Frontal cortex (tissue), 4 donors: ENCODE measurements at places on chromosomes 2 and 18. TPM values are rescaled to one million over a fixed set of nuclear protein-coding genes. Genes with fewer than 3 reads are reported as not detected.

Gene EGR4
- total RNA-seq: not detected

GRCh38 chr2:140580532-140581151, 1550.2 kb downstream of the LRP1B start:
- DNase-seq: no peak

Gene STK17B
- total RNA-seq: 6.1 TPM

GRCh38 chr18:73006331-73006730, 138.5 kb upstream of the NETO1 start:
- DNase-seq: no peak

DNA sequence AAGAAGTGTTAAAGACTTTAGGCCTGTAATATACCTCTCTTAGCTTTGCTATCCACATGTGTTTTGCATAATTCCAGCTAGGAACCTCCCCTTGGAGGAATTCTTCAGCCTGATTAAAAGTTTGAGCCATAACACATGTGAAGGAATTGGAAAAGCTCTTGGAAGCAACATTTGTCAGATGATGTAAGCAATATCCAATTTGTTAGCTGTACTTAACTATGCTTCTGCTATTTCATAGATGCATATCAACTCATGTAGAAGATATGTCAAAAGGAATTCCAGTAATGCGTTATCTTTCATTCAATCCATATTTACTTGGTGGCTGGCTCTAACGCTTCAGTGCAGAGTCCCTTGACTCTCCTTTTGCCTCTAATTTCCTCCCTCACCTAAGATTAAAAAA, 46.2 kb downstream of the PKP4 start:
- DNase-seq: no peak

GRCh38 chr2:239167766-239168444, 232.9 kb downstream of the HDAC4 start:
- DNase-seq: no peak

Gene SLC23A3
- under 0.01 TPM for total RNA-seq

DNA sequence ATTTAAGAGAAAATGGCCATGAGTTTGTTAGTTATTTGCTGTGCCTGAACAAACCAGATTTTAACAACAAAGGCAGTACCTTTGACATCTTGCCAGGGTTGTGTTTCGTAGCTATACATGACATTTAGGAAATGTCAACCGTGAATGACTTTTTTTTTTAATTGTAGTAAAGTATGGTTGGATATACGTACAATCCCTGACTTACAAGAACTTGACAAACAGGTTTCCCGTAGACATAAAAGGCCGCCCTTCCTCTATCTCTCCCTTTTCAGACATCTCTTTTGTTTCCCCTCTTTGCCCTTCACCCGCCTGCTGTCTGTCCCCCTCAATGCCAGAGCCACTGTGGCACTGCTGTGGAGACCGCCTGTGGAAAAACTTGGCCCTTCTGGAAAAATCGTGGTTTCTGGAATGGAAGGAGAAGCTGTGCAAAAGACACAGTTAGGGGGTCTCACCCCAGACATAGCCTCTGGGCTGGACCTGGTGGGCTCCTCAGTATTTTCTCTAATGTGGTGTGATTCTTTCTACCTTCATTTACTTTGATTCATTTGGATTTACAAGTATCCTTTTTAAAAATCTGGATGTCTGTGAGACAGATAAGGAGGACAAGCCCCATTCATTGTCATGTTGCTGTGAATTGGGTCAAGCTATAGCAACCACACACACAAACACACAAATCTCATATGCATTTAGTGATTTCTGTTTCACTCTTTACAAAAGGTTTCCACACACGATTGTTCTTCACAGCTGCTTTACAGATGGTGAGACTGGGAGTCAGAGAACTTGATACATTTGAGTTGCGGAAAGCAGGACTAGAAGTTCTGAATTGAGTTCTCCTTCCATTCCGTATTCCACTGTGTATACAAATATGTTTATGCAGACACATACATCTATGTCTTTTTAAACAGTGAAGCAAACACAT, 48.6 kb downstream of the SPATS2L start:
- DNase-seq: no peak

DNA sequence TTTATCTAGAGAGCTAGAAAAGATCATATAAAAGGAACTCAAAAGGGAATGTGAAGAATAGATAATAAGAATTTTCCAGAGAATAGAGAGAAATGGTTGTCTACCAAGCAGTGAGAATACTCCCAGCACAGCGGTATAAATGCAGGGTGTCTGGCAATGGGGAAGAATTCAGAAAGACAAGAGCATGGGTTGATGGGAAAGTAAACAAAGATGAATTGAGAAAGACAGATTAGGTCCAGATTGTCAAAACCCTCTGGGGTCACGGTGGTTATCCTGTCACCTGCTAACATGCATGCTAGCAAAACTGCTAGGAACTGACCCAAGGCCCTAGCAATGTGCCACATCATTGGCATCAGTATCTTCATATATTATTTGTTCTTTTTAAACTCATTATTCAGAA, 30.8 kb upstream of the C1D start:
- no peak for DNase-seq

Gene CD8A
- 1.2 TPM for total RNA-seq

Gene GAREM1
- total RNA-seq: 35.9 TPM

DNA sequence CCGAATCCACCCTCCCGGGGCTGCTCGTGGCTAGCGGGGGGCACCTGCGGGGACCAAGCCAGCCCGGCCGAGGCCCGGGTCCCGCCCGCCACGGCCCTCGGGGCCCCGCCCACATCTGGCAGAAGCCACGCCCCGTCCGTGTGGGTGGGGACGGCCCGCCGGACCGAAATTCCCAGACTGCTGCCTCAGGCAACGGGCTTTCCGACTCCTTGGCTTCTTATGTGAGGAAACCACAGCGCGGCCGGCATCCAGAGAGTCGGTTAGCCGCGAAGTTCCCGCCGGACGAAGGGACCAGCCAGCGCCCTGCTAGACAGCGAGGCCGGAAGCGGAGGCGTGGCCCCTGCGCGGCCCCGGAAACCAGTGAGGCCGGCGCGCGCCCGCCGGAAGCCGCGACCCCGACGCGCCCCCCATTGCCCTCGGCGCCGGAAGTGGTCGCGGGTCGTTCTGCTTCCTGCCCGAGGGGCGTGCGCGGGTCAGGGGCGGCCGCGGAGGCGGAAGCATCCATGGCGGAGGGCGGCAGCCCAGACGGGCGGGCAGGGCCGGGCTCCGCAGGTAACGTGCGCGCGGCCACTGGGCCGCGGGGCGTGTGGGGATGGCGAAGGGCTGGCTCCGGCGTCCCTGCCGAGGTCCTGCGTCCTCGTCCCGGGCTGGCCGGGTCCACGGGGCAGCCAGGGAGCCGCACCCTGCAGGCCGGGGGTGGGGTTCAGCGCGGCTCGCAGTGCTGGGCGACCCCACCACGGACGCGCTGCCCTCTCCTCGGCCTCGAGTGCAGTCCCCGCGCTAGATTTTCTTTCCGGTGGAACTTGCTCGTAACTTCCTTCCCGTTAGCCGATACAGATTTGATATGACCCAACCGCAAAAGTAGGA, at the start of gene ASB1:
ASB1 (plus strand) TSS at position 360 of the 867 bp plus-strand sequence; CDS start at position 504, 144 bp downstream.
- peak; percentile 94 for DNase-seq

Gene GRHL1
- 4.9 TPM for total RNA-seq

Gene ASXL3
- total RNA-seq: 87.2 TPM

Gene NT5C1B
- not detected for total RNA-seq

DNA sequence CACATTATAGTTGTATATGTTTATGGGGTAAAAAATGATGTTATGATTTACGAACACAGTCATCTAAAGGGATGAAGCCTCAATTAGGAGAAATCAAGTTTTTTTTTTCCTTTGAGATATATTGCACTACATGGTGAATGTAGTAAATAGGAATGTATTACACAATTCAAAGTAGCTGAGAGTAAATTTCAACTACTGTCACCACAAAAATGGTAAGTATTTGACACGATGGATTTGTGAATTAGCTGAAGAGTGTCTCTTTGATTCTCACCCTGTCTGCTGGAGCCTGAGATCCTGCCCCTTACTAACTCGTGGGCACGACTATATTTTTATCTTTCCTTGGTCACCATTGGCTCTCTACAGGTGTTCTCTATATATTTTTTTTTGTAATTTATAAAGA, 540.4 kb upstream of the DSEL start:
- no peak for DNase-seq

DNA sequence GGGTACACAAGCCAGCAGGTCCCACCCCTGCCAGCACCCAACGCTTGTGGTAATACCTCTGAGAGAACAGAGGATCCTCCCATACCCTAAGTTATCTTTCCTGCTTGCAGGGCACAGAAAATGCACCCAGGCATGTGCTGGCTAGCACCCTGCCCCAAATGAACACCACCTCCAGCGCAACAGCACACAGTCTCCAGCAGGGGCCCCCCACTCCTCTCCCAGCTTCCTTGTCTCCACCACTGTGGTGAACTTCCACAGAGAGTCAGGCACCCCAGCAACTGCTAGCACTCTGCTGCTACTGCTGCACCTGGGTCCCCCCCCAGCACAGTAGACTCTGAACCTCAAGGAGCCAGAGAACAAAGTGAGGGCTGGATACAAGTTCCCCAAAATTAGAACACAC, 216.8 kb upstream of the CNTNAP5 start:
- DNase-seq: no peak

DNA sequence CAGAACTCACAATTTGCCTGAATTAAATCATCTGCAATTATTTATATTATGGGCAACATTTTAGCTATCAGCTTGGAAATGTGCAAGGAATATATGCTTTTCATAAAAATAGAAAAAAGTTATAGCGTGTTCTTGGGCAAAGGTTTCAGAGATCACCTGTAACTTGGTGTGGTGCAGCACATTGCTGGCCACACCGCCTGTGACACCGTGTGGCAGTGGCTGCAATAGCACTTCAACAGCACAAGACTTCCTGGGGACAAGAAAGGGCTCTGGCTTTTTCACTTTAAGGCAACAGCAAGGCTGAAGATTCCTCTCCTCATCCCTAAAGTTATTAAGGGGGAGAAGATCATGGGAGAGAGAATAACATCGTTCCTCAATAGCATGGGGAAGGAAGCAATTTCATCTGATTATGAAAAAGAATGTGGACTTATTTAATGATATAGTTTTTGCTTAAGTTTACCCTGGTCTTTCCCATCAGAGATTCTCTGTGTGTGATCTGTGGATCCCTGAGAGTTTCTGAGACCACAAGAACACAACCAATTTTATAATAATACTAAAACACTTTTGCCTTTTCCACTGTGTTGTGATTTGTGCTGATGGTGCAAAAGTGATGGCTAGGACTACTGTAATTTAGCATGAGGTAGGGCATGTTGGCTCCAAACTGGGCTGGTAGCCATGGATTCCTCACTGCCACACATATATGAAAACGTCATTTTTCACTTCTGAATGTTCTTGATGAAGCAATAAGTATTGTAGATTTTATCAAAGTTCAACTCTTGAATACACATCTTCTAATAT, 15.0 kb upstream of the SERPINB3 start:
- DNase-seq: no peak

DNA sequence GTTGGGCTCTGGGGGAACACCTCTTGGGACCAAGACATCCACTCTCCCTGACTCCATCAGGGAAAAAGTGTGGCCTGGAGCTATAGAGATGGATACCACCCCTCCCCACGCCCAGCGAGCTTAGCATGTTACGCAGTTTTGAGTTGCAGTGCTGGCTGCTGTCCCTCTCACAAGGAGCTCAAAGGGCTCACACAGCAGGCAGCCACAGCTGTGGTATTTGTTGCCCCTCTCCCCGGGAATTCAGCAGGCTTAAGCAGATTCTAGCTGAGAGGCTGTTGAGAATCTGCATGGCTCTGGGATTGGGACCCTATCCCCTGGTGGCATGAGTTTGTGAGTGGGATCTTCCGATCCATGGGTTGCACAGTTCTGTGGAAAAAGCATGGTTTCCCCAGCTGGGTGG, 673.1 kb upstream of the FSHR start:
- no peak for DNase-seq

Gene CARF
- 20.0 TPM for total RNA-seq

GRCh38 chr18:69330385-69331005, 70.2 kb upstream of the DOK6 start:
- no peak for DNase-seq

DNA sequence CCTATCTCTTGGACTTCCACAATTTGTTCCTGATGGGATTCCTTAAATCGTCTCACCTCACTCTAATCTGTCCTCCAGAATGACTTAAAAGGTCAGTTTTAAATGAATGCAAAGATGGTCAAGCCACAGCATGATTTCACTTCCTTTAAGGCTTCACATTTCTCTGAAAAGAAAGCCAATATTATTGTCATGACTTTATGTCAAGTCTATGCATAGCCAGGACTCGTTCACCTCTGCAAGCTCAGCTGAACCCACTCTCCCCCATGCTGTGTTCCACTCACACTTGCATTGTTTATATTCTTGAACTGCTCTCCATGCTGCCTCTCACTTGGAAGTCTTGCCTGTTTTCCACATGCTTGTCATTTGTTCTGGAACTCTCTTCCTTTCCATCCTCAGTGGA, 298.4 kb upstream of the MMADHC start:
- no peak for DNase-seq

Gene WDR43
- 64.8 TPM for total RNA-seq

Gene PELI1
- 79.5 TPM for total RNA-seq

DNA sequence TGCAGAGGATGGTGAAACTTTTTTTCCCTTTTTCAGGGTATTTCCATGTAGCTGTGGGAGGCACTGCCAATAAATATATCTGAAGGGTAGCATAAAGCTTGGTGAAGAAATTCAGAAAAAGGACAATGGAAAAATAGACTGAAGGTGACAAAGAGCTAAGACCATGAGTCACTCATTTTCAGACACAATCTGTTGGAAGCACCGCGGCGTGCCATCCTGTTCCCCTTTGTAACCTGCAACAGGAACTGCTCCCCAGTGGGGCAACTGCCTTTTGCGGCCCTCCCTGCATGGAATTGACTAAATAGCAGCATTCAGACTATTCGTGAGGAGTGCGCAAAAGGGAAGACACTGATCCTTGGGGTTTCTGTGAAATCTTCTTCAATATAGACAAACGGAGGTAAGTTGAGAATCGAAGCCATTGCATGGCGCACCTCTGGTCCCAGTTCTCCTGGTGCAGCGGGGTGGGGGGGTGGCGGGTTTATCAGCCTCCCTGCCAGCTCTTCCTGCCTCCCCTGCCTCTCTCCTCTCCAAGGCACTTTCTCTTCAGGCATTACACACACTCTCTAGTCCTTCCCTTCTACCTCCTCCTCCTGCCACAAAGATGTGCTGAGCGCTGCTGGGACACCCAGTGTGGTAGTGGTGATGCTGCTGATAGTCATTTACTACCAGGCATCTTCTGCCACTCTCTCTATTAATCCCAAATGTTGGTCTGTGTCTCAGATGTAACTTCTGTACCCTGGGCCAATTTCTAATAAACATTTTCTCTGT, 126.2 kb upstream of the TMEM200C start:
- DNase-seq: no peak

Gene FAM237A
- total RNA-seq: not detected

Gene DSG2
- 3.3 TPM for total RNA-seq

DNA sequence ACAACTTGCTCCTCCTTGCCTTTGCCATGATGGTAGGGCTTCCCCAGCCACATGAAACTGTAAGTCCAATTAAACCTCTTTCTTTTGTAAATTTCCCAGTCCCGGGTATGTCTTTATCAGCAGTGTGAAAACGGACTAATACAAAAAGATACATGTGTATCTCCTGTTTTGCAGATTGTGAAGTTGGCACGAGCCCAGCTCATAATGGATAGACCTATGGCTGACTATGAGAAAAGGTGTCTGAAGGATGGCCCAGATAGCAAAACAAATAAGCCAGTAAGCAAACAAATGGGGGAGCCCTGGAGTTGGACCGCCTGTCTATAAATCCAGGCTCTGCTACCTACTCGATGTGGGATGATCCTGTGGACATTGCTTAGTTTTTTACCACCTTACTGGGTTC, 15.5 kb upstream of the PRKCE start:
- no peak for DNase-seq

Gene PSD4
- total RNA-seq: 3.3 TPM

- no peak for DNase-seq
Measured at GRCh38 chr18:48996901-48997463, 46.2 kb upstream of the SMAD7 start.

Gene GNAL
- 92.9 TPM for total RNA-seq

Gene IL36B
- not detected for total RNA-seq
